ENCODE measurements at places on chromosomes 3 and 15. TPM values are rescaled to one million over a fixed set of nuclear protein-coding genes. Genes with fewer than 3 reads are reported as not detected.
A peak's percentile ranks its signal among the peaks of the same experiment; 100 is the strongest.

Gene VGLL3
- not detected for total RNA-seq

Gene KCNAB1
- 0.26 TPM for total RNA-seq

Gene SLC6A11
- not detected for total RNA-seq

Gene TERB2
- total RNA-seq, result not detected

Gene TNFAIP8L3
- 0.07 TPM for total RNA-seq

Gene FAM43A
- total RNA-seq, result 8.2 TPM

DNA sequence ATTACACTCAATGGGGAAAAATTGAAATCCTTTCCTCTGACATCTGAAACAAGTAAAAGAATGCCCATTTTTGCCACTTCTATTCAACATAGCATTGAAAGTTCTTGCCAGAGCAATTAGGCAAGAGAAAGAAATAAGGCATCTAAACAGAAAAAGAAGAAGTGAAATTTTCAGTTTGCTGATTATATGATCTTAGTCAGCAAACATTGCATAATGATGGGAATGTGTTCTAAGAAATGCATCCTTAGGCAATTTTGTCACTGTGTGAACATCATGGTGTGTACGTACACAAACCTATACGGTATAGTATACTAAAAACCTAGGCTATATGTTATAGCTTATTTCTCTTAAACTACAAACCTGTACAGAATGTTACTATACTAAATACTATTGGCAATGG, 278.0 kb downstream of the CGGBP1 start:
- no peak for DNase-seq

- no peak for DNase-seq
Observed at GRCh38 chr3:101817992-101818391, 31.3 kb upstream of the NFKBIZ start.

- DNase-seq, result no peak
Observed at GRCh38 chr3:49519296-49519695, 35.0 kb upstream of the BSN start.

DNA sequence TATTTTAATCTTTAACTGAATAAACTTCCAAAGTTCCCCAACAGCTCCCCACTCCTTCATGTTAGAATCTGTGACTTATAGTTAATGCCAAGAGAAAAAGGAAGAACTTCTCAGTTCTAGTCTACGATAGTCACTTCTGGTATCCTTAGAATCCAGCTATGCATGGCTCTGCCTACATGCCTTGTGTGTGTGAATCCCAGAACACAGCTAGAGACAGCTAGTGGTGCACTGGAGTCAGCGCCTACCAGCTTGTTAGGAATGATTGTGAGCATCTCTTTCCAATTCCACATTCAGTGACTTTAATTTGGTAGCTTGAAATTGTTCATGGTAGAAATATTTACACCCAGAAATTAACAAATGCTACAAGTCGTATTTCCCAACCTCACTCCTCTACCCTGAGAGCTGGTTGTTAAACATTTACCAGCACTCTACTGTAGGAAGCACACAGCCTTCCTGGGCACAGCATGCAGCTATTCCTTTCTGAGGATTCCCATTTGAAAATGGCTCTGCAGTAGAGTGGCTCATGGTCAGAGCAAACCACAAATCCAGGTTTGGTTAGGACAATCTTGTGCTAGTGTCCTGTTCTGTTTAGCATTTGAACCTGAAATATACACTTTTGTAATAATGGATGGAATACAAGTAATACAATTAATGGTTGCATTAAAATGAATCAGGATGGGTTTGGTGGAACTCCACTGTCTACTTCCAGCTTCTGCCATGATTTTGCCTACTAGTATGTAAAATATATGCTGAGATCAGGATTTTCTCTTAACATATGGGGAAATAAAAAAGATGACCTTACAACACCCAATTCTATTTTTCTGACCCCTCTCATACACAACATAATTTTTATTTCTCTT, 371.0 kb upstream of the GBE1 start:
- DNase-seq, result no peak

DNA sequence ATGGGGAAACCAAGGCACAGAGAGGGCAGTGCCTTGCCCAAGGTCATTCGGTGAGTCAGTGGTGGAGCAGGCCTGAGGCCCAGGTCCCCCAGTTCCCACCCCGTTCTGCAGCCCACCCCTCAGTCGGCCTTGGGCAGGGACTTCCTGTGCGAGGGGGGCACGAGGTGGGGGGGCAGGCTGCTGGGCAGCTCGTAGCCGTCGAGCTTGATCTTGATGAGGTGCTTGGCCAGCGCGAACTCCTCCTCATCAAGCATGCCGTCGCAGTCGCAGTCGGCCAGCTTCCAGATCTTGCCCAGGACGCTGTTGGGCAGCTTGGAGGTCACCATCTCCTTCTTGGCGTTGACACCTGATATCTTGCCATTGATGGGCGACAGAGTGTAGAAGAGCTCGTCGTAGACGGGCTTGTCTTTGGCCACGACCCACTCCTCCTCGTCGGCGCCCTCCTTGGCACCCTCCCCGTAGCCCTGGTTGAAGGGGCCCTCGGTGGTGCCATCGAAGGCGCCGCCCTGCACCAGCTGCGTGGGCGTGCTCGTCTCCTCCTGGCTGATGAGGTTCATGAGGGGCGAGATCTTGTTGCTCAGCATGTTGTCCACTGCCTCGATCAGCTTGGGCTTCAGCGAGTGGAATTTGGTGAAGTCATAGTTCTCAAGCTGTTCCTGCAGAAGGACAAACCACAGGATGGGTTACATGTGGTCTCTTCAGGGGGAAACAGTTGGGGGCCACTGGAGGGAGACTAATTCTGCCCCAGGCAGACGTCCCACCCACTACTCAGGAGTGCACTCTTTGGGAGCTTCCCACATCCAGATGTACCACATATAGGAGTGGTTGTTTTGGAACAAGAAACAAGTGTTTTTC, 6.9 kb upstream of the SPTBN5 start:
- DNase-seq, result no peak

DNA sequence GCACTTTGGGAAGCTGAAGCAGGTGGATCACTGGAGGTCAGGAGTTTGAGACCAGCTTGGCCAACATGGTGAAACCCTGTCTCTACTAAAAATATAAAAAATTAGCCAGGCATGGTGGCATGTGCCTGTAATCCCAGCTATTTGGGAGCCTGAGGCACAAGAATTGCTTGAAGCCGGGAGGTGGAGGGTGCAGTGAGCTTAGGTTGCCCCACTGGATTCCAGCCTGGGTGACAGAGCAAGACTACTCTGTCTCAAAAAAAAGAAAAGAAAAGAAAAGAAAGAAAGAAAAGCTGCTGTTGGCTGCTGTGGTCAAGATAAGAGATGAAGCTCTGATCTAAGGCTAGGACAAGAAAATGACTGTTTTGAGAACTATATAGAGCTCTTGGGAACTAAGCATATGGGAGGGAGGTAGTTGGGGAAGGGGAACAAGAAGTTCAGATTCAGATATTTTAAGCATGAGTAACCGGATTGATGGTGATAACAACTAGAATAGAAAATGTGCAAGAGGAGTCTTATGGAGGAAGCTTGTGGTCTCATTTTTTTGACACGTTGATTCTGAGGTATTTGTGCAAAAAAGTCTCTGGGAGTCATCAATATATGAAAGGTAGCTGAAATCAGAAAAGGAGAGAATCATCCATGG, 25.7 kb downstream of the DNAH12 start:
- peak; percentile 63 for DNase-seq

Measured in A172 (cell line).